NCI-H82 (cell line): ENCODE measurements at places on chromosomes 2 and 18.

- no peak for DNase-seq
Observed at GRCh38 chr2:214215107-214215506, 195.7 kb upstream of the VWC2L start.

DNA sequence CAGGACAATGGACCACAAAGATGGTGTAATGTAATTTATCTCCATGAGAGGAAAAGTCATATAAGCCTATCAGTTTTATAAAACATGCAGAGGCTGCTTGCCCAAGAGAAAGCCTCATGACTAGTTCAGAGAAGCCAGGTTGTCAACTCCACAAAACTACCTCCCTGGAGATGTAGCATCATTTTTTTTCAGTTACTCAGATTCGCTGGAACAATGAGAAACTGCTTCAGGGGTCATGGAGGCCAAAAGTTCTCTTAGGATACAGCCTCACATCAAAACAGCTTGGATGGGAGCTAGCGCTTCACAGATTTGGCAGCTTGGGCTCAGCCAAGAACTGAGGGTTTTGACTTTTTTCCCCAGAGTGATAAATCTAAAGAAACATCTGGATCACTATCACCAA lies 263.5 kb downstream of the INSIG2 start:
- DNase-seq, result no peak

DNA sequence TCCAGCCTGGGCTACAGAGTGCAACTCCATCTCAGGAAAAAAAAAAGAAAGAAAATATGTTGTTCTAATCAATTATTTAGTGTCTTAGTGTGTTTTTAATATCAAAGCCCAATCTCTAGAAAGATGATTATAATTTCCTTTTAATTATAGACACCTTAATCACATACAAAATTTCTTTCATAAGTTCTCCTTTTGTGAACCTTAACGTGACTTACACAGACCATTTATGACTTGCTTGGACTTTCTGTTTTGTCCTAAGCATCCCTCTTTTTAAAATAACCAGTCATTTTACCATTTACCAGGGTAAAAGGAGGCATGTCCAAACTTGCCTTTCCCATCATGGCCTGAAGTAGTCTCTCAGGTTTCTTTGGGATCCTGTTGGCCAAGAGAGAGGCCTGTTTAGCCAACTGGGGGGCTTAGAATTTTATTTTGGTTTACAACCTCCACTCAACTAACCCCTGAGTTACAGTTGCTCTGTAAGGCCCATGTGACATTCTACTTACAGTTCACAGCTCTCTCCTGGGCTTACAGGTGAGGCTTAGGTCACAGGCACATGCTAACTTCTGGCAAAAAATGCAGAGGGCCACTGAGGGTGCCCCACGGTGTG lies 23.9 kb upstream of the GPR155 start:
- peak; percentile 51 for DNase-seq

DNA sequence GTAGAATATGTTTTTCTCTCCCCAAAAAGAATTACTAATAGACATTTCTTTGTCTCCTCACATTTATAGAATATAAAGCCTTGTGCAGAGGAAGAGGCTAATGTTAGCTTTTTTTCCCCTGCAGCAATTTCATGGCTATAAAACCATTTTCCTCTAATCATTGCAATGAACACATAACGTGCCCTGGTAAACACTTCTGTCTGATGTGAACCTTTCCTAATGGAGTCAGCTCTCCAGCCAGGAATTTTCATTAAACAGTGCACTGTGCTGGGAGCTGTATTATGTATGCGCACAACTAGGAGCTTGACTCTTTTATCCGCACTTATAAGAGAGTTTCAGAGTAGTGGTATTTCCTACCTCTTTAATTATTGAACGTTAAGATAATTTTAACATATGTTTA lies 63.9 kb upstream of the SPATS2L start:
- DNase-seq, result no peak
